SK-N-SH (cell line): ENCODE measurements at places on chromosomes 5 and 9. TPM values are rescaled to one million over a fixed set of nuclear protein-coding genes. Genes with fewer than 3 reads are reported as not detected.

OLFM1 gene
- polyA plus RNA-seq = 13.3 and 15.9 TPM in 2 replicates

PCDHGC4 gene
- 0.53 and 0.78 TPM in 2 replicates for polyA plus RNA-seq

PKN3 gene
- 5.0 and 7.8 TPM in 2 replicates for polyA plus RNA-seq

FEM1C gene
- 2.8 and 3.9 TPM in 2 replicates for polyA plus RNA-seq

CDKN2A gene
- 34.1 and 41.4 TPM in 2 replicates for polyA plus RNA-seq

PDE6A gene
- polyA plus RNA-seq = 0.05 and 0.06 TPM in 2 replicates

UNC13B gene
- 8.1 and 9.8 TPM in 2 replicates for polyA plus RNA-seq

PCDHAC2 gene
- polyA plus RNA-seq = 0.39 and 0.76 TPM in 2 replicates

C9orf50 gene
- polyA plus RNA-seq = 0.24 and 0.30 TPM in 2 replicates
